ENCODE measurements at places on chromosomes 2 and 18.

- no peak for DNase-seq
Measured at GRCh38 chr2:154195644-154196195, 324.0 kb downstream of the GALNT13 start.

DNA sequence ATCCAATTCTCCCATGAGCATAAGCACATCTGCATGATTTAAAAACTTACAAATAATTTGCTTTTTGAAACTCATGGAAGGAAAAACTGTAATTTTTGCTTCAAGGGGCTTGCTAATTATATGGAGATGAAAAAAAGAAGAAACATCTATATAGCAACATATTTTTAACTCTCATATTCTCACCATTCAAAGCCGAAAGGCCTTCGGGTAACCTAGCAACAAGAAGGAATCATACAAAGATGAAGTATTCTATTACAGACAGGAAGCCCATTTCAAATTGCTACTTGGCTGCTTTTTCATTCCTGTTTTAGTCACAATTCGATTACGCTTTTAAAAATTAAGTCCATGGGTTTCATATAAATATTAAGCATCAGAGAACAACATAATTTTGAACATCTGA is 39.2 kb upstream of the RNU4ATAC start:
- no peak for DNase-seq

- no peak for DNase-seq
Measured at GRCh38 chr18:8623549-8624106, 14.4 kb downstream of the RAB12 start.

- DNase-seq, result no peak
Measured at GRCh38 chr2:78734221-78734620, 291.3 kb upstream of the REG3G start.

DNA sequence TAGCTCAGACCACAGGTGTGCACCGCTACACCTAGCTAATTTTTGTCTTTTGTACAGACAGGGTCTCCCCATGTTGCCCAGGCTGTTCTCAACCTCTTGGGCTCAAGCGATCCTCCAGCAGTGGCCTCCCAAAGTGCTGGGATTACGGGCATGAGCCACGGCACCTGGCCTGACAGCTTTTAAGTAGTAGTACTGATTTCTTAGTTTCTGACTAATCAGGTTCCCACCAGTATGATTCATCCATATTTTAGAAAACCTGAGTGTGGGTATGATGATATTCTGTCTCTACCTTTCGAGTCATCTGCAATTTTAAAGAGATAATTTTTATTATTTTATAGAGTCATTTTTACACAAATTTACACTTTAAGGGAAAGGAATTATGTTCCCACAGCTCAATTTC is 46.4 kb upstream of the GULP1 start:
- no peak for DNase-seq

DNA sequence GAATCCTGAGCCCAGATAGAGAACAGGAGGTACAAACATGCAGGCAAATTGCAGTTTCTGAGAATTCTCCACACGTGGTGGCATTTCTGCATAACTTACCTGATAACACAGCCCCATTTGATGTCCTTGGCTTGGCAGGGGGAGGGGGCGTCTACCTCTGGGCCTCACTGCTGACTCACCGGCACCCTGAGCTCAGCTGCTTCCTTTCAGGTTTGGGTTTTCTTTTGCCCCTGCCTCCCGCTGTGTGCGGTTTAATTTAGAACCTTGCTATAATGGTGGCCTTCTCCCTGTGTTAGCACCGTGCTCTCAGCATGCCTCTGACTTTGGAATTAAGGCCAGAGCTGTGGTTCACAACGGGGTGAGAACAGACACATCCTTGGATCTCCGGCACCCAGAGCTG is 4.4 kb downstream of the CTIF start:
- no peak for DNase-seq

DNA sequence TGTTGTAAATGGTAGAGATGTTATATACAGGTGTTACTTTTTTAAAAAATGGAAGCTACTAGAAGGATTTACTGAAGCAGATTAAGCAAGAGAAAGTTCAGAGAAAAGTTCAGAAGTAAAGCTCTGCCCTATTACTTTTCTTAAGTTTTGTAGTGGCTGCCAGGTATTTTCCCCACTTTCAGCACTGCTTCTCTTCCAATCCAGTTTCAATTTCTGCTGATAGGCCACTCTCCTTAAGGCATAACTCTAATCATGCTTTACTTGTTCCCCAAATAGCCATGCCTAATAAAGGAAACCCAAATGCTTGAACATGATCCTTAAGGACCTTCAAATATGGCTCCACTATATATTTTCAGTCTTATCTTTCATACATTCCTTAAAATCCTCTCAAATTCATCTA is 880.8 kb upstream of the CDH2 start:
- DNase-seq, result no peak

DNA sequence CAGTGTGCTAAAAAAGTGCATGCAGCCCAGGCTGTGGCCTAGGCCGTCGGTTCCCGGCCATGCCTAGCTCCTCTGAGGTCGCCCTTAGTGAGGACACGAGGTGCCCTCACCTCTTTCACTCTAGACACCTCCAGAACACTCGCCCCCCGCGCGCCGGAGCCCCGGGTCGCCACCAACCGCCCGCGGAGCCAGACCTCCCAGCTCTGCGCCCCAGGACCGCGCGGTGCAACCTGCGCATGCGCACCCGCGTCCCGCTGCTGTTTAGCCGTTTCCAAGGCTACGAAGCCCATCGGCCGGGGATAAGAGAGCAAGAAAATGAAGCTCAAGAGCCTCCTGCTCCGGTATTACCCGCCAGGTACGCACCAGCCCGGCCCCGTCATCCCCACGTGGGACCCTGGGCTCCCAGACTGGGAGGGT is at the start of gene DAW1:
DAW1 (plus strand) TSS at position 257 of the 417 bp plus-strand sequence; CDS start at position 316, 59 bp downstream.
- DNase-seq, result peak; percentile 21

- DNase-seq, result no peak
Measured at GRCh38 chr18:35467624-35468016, 30.1 kb downstream of the INO80C start.

GRCh38 chr2:75002007-75002406 is 43.6 kb downstream of the POLE4 start:
- DNase-seq, result no peak

- peak; percentile 10 for DNase-seq
Measured at GRCh38 chr2:46555011-46555410, 75.6 kb downstream of the TMEM247 start.

- DNase-seq, result no peak
Measured at GRCh38 chr18:45596036-45596435, 19.2 kb upstream of the SLC14A2 start.

DNA sequence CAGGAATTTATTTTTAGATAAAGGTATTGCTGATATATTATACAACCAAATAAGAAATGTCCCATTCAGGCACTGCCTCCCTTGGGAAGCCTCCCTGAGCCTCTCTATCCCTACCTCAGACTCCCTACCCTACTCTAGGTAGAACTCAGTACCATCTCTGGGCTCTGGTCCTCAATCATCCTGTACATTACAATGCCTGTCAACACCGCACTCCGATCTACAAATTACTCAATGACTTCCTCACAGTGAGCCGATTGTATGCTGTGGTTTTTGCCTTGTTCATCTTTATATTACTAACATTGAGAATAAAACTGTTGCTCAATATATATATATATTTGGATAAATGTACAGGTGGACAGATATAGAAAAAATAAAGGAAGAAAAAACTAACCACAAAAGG is 207.5 kb downstream of the STK39 start:
- no peak for DNase-seq

DNA sequence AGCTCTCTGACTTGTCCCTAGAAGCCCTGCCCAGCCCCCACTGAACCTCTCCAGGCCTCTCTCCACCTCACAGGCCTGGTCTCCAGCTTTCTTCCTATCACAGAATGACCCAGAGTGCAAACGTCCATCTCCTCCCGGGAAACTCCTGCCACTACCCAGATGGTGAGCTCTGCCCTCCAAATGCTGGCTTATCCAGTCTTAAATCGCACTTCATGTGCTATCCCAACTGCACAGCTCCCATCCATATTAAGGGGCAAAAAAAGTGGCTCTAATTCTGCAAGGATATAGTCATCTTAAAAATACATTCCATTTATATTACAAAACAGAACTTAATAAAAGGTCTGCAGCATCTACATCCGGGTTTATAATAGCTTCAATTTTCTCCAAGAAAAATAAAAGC is 70.8 kb upstream of the CDC42EP3 start:
- DNase-seq, result no peak

GRCh38 chr2:130765464-130765863 is 10.1 kb downstream of the AMER3 start:
- DNase-seq, result no peak

DNA sequence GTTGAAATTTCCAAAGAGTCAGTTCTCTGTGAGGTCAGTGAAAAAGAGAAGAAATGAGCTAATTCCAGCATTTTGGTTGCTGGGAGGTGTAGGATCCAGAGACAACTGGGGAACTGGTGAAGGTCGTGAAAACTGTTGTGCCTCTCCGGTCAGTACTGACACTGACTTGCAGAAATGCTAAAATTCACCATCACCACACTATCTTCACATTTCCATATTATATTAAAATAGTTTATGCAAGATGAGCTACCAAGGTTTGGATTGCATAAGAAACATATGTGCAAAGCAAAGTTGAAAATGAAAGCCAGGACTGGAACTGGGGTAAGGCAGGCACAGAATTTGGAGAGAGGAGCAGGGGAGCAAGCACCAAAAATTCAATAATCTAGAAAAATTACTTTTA is 21.8 kb downstream of the RIT2 start:
- no peak for DNase-seq

DNA sequence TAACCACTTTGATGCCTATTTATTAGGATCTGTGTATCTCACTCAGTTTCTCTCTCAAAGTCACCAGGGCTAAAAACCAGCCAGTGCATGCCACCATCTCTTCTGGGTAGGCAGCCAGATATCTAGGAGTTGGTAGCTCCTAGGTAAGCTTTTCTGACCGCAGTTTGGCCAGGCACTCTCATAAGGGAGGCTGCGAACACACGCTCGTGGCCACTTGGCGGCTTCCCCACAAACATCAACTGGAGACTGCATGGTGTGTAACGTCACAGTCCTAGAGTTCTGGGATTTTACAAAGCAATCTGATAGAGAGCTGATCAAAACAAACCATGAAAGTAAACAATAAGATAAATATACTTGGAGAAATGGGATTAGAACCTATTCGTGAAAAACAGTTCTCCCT is 424.3 kb upstream of the ACVR2A start:
- DNase-seq, result no peak

DNA sequence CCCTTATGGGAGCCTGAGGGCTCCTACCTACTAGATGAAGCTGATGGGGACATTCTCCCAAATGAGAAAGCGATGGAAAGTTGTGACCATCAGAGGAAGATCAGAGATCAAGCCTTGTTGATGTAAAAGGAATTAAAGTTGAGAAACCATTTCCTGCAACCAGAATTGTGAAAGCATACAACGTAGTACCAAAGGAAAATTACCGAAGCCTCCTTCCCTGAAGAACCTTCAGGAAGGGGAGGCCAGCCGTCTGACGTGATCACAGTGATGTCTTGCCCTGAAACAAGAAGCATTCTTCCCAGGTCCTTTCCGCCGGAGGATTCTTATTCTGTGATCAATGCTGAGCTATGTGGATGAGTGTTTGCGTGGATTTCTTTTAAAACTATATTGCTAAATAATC is 211.6 kb upstream of the TNP1 start:
- DNase-seq, result no peak

DNA sequence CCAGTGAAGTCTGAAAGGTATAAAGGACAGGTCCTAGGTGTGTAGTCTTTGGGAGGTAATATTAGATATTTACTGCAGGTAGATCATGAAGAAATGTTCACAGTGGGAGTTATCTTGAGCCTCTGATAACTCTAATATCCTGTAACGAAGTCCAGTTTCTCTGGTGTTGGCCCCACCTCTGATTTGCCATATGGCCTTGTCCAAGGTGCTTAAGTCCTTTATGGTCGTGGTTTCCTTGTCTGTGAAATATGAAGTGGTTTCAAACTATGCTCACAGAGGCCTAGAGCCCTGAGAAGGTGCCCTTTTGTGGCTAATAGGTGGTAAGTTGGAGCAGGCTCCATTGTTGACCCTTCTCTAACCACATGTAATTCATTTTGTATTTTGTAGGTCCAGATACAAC is 190.7 kb downstream of the ICOS start:
- no peak for DNase-seq

DNA sequence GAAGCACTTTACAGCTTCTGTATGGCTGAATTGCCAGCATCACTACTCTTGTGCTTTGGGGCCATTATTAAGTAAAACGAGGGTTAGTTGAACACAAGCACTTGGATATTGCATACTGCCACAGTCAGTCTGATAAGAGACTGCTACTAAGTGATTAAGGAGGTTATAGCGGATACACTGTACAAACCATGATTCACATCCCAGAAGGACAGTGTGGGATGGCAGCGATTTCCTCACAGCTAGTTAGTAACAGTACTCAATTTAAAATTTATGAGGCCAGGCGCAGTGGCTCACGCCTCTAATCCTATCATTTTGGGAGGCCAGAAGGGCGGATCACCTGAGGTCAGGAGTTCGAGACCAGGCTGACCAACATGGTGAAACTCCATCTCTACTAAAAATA is 2.6 kb upstream of the BMPR2 start:
- no peak for DNase-seq

GRCh38 chr2:33215983-33216382 is 260.5 kb upstream of the RASGRP3 start:
- no peak for DNase-seq

- DNase-seq, result peak; percentile 54
Measured at GRCh38 chr18:76821875-76822505, 367 bp upstream of the ZNF236 start.

DNA sequence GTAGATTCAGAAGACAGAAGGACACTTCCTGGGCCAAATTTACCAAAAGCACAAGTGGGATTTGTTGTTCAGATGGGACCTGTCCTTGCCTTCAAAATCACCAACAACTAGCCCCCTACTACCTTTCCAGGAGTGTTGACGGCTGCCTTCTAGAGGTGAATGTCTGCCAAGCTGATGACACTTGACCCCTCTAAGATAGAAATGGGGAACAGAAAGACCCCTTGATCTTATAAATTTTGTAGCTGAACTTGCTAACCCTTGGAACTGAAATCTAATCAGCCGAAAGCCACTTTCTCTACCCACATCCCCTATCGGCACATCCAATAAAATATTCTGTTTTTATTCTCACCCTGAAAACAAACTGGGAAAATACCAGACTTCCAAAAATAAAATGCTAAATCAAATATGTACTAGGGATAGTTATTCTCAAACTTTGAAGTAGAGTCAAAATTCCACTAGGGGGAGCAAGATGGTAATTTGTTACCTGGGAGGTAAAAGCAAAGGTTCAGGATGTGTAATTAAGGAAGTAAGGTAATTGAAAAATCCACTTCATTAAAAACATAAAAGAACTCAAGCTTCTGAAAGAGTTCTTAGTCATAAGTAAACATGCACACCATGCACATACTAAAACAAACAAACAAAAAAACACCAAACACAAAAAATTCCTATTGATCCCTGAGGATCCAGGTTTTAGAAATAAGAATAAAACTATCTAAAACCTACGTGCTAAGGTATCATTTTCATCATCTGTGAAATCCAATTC is 119.2 kb downstream of the ANKRD44 start:
- no peak for DNase-seq

GRCh38 chr2:102487761-102488462 is 14.9 kb downstream of the SLC9A4 start:
- DNase-seq, result no peak

GRCh38 chr2:88624477-88624876 is 2.8 kb downstream of the EIF2AK3 start:
- DNase-seq, result no peak
